Mucosa of descending colon (tissue), 3 donors: ENCODE measurements at places on chromosomes 6 and 20. TPM values are rescaled to one million over a fixed set of nuclear protein-coding genes. Genes with fewer than 3 reads are reported as not detected.
A peak's percentile ranks its signal among the peaks of the same experiment; 100 is the strongest.

GRCh38 chr6:53961679-53962370 is 149.4 kb upstream of the MLIP start:
- DNase-seq, result no peak

DNA sequence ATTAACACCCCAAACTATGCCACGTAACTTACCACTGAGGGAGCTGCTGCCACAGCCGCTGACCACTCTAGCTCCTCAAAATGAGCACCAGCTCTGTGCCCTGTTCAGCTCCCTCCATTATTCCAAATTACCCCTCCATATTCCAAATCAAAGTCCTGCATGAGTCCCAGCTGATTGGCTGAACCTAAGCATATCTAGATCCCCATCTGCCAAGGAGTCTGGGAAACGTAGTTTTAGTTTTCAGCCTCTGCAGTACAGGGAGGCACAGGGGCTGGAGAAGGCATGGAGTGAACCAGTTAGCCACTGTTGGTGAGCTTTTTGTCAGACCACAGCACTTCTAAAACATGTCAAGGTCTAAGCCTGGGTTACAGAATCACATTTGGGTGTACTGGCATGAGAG is 15.9 kb downstream of the UNC5CL start:
- DNase-seq, result no peak

- DNase-seq, result no peak
Observed at GRCh38 chr6:110097443-110097842, 82.0 kb downstream of the WASF1 start.

DNA sequence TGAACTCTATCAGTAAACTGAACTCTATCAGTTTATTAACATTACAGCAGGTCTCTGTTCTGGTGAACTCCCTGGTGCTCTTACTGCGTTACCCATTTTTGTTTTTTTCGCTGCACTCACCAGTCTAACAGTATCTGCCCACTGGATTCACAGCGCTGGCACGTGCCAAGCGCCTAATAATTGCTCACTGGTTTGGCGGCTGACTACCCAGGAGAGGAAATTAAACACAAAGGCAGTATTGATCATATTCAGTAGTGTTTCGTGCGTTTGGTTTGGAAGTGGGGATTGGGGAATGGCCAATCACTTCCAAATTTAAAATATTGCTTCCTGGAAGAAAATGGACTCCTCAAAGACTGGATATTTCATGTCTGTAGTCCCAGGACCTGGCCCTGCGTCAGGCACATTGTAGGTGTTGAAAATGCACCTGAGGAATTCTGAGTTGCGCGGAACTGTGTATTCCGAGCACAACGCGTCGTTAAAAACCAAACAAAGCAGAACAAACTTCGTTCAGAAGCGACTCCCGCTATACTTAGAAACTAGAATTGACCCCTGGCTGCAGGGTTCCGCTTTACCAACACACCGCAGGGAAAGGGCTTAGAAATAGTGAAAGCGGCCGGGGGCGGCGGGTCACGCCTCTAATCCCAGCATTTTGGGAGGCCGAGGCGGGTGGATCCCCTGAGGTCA is 1.1 kb upstream of the RPS12 start:
- peak; percentile 70 for DNase-seq

GRCh38 chr6:46350714-46351113 is 140.5 kb downstream of the RCAN2 start:
- DNase-seq, result no peak

- no peak for DNase-seq
Observed at GRCh38 chr20:54139188-54139587, 34.6 kb downstream of the CYP24A1 start.

DNA sequence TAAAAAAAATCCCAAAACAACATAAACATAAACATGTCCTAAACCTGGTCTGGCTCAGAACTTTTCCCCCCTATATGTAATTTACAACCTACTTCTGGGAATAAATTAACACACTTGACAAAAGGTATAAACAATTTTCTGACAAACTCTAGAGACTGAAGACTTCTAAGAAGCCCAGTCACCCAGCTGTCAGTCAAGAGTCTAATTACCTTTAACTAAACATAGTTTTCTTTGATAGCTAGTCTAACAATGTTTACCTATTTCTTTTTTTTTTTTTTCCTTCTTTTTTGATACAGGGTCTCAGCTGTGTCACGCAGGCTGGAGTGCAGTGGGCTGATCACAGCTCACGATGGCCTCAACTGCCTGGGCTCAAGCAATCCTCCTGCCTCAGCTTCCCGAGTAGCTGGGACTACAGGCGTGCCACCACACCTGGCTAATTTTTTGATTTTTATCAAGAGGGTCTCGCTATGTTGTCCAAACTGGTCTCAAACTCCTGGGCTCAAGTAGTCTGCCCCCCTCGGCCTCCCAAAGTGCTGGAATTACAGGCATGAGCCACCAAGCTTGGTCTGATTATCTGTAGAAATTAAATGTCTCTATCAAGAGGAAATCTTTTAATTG is 932 bp upstream of the UBR2 start:
- DNase-seq, result no peak

DNA sequence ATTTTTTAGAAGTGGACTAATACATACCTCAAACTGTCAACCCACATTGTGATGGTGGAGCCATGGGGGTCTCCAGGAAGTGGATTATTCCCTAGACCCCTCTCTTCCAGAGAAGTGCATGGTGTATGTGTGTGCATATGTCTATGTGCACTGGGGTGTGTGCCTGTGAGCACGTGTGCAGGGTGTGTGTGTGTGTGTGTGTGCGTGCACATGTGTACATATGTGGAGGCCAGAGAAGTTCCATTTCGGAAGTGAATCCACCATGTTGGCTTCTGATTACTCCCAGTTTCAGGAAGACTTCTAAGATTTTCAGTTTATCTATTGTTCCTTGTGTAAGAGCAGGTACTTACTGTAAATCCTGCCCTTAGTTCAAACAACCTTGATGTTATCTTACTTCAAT is 208.5 kb upstream of the SULF2 start:
- DNase-seq, result no peak

DNA sequence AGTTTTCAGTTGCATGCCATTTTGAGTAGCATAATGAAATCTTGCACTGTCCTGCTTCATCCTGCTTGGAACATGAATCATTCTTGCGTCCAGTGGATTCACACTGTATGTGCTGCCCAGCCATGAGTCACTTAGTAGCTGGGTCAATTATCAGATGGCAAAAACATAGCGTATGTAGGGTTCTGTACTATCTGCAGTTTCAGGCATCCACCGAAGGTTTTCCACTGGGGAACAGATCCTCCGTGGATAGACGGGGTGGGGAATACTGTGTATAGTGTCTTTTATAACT is 61.4 kb downstream of the IL22RA2 start:
- no peak for DNase-seq

COL21A1 gene
- total RNA-seq, result 20.5 TPM

DNA sequence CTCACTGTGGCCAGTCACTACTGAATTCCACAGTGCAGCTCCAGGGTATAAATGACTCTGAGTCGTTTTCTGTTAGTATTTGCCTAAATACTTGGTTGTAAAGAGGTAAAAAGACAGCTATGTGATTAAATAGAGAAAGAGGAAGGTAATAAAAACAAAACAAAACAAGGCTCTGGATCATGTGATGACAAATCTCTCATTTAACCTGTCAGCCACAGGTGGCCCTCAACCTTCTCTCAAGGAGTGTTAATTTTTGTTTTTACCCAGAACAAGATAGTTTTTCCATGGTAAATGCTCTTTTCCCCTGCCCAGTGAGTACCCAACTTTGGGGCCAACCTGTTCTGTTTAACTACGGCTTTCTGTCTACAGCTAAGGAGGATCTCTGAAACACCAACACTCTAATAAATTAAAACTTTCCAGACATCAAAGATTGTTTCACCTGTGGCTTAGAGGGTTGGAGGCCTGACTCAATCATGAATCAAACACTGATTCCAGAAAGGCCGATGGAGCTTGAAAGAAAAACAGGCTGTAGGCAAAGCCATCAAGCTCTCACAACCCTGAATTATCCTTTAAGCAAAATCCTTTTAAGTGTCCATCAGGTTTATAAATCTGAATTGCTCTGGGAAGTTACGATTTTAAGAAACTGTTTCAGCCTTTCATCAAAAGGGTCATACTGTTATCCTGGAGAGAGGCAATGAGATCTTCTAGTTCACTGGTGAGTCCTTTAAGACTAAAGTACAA is 81.5 kb upstream of the BCLAF1 start:
- DNase-seq, result no peak

DNA sequence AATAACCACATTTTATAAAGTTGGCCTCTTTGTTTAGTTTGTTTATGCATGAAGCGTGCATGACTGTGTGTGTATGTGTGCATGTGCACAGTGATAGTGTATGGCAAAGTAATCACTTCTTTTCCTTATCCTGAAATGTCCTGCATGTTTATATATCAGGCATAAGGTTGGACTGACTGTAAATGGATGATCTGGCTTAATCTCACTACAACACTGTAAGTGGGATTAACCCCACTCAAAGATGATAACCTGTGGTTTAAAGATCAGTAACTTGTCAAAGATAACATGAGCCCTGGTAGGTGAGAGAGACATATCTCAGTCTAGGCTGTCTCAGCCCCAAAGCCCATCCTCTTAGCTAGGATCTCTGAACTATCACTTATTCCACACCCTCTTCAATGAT is 376.6 kb upstream of the TSHZ2 start:
- DNase-seq, result no peak

- DNase-seq, result no peak
Observed at GRCh38 chr6:149015535-149016525, 269.0 kb downstream of the UST start.

- DNase-seq, result no peak
Observed at GRCh38 chr20:21237956-21238799, 65.0 kb upstream of the XRN2 start.

- DNase-seq, result no peak
Observed at GRCh38 chr20:46607849-46608497, 43.3 kb downstream of the SLC13A3 start.

SAMD3 gene
- 0.90 TPM for total RNA-seq

FRS3 gene
- total RNA-seq, result 3.6 TPM

C4A gene
- 203 TPM for total RNA-seq

- DNase-seq, result no peak
Observed at GRCh38 chr6:105562027-105562426, 159.1 kb upstream of the PREP start.

SLC22A2 gene
- total RNA-seq, result not detected

- peak; percentile 73 for DNase-seq
Observed at GRCh38 chr20:32479697-32480171, 105.4 kb downstream of the NOL4L start.

- DNase-seq, result no peak
Observed at GRCh38 chr20:44532981-44533331, 11.1 kb upstream of the SERINC3 start.

DNA sequence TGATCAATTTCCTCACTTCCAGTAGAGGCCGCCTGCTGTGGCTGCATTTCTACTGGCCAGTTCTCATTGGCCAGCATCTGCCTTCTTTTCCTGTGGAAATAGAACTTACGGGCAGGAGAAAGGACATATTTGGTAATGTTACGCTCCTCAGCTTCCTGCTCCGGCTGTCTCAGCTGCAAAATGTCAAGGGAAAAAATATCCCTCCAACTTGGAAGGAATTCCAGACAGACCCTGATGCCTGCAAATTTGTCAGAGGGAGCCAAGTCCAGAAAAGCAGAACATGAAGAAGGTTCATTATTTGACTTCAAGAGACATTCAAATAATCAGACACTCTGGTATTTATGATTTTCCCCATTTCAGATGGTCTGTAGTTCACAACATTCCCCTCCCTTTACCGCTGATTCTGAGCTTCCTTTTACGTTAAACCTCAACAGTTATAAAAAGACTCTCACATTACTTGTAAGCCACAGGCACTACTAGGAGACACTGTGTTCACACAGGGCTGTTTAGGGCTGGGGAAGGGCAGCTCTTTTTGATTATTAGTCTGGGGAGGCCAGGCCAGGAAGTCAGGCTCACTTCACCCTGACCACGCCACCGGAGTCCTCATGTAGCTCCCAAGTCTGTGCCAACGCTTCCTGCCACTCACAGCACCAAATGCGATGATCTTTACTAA is 179.6 kb upstream of the CCN2 start:
- DNase-seq, result no peak

- no peak for DNase-seq
Observed at GRCh38 chr6:15593798-15594197, 69.0 kb downstream of the DTNBP1 start.

- no peak for DNase-seq
Observed at GRCh38 chr20:1526310-1526709, 31.2 kb downstream of the SIRPD start.

GRCh38 chr20:61161726-61162390 is 90.2 kb upstream of the CDH4 start:
- no peak for DNase-seq

GRCh38 chr6:154352898-154353585 is 3.6 kb downstream of the IPCEF1 start:
- DNase-seq, result no peak

DNA sequence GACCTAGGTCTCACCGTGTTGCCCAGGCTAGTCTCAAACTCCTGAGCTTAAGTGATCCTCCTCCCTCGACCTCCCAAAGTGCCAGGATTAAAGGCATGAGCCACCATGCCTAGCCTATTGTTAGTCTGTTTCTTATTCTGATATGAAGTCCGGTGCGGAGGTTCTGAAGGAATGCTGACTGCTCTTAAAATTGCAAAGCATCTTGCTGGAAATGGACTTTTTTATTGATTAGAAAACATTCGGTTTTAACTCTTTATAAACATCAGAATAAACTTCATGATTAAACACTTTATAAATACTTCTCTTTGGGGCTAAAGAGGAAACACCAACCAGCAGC is 3.2 kb downstream of the TNFAIP3 start:
- DNase-seq, result no peak

- peak; percentile 43 for DNase-seq
Observed at GRCh38 chr6:130020073-130020906, 1.9 kb downstream of the L3MBTL3 start.

- no peak for DNase-seq
Observed at GRCh38 chr6:28945349-28945748, 21.6 kb upstream of the TRIM27 start.

GRCh38 chr20:6637160-6637579 is 130.3 kb upstream of the BMP2 start:
- no peak for DNase-seq

LAMA4 gene
- 37.0 TPM for total RNA-seq

THBD gene
- total RNA-seq, result 8.8 TPM

- DNase-seq, result no peak
Observed at GRCh38 chr6:35164277-35164676, 23.1 kb upstream of the TCP11 start.

- peak; percentile 31 for DNase-seq
Observed at GRCh38 chr20:13220904-13221297, at the start of gene ISM1. ISM1 (plus strand) TSS chr20:13221274; CDS start chr20:13221777, 503 bp downstream.

TRIM31 gene
- 182 TPM for total RNA-seq

DNA sequence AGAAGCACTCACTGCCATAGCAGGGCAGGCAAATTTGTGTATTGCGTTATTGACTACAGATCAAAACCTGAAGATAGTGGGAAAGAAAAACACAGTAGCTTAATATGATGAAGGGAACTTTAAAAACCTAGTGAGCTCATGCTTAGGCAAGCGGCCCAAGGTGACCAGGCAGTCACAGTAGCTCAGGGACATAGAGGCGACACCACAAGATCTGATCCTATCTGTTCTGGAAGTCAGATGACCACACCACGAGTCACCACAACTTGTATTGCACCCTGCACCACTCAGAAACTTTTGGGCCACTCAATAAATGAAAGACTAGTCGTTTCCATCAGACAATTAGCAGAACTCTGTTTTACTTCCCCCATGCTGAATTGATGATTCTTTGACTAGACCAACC is 4.9 kb downstream of the CLIC5 start:
- DNase-seq, result no peak
